ENCODE measurements at places on chromosomes 12 and 14. TPM values are rescaled to one million over a fixed set of nuclear protein-coding genes. Genes with fewer than 3 reads are reported as not detected.
A peak's percentile ranks its signal among the peaks of the same experiment; 100 is the strongest.

DNA sequence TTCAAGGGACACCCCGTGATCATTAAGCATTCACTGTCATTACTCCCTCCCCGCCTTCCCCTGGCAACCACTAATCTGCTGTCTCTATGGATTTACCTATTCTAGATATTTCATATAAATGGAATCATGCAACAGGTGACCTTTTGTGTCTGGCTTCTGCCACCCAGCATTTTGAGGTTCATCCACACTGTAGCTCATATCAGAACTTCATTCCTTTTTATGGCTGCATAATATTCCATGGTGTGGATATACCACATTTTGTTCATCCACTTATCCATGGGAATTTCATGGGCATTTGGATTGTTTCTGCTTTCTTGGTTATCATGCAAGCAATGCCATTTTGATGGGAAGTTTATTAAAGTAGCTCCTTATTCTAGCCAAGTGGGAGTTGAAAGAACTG is 184.2 kb upstream of the VASH1 start:
- DNase-seq = no peak

DNA sequence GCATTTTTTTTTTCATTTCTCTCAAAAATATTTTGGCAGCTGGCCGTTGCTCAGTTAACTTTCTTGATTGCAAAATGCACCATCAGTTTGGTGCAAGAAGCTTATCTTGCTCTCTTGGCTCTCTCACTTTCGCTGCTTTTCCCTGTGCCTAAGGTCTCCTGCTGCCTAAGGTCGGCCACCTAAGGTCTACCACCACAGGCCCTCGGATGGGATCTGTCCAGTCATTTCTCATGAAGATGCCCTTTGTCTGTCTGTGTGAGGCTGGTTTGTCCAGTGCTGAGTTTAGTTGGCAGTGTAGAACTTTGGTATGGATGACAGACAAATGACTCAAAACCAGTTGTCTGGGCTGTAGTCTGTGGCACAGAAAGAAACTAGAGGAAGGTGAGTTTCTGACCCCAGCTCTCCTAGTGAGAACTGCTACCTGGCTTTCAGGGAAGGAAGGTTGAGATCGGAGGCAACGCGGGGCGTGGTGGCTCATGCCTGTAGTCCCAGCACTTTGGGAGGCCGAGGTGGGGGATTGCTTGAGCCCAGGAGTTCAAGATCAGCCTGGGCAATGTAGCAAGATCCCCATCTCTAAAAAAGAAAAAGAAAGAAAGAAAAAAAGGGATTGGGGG is 2.6 kb downstream of the MLXIP start:
- peak; percentile 41 for DNase-seq

DNA sequence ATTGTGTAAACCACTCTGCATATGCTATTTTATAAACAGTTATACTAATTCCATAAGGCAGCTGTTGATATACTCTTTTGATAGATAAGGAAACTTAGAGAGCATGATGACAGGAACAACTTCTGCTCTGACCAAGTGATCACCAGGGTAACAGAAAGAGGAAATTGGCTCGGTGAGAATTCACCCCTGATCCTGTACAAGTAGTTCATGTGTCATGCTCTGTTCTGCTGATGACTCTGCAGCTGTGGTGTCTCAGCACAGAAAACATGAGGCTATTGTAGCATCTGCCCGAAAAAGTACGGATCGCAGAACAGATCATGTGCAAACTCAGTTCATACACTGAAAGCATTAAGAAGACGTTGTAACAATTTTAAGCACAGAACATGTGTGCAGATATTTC is 345.0 kb downstream of the LRIG3 start:
- DNase-seq = peak; percentile 4

GRCh38 chr14:94614802-94615201 is 2.6 kb downstream of the SERPINA3 start:
- no peak for DNase-seq

- DNase-seq = no peak
Measured at GRCh38 chr14:95157048-95157326, 342 bp downstream of the DICER1 start.

The SLC5A8 gene
- total RNA-seq = under 0.01 TPM

The STYK1 gene
- 3.2 TPM for total RNA-seq

DNA sequence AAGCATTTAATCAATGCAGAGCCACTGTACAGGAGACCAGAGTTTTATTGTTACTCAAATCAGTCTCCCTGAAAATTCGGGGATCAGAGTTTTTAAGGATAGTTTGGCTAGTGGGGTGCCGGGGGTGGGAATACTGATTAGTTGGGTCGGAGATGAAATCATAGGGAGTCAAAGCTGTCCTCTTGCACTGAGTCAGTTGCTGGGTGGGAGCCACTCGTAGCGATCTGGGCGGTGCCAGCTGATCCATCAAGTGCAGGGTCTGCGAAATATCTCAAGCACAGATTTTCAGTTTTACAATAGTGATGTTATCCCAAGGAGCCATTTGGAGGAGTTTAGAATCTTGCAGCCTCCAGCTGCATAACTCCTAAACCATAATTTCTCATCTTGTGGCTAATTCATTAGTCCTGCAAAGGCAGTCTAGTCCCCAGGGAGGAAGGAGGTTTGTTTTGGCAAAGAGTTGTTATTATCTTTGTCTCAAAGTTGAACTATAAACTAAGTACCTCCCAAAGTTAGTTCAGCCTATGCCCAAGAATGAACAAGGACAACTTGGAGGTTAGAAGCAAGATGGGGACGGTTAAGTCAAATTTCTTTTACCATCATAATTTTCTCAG is 169.4 kb upstream of the PLEKHG7 start:
- no peak for DNase-seq

DNA sequence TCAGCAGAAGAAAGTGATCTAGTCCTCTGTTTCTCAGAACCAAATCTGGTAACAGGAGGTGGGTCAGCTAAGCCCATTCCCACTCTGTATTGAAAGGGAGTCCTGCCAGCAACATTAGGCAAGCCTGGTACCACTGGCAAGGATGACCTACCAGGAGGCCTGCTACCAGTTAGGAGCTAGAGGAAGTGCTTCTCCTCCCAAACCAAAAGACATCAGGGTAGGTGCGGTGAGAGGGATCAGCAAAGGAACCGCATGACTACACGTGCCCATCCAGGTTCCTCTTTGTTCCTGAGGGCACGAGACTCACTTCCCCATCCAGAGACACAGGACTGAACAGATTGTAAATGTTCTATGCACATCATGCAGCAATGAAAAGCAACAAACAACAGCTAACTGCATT is 2.8 kb downstream of the KLRC4 start:
- no peak for DNase-seq

GRCh38 chr14:57797160-57797559 is 68.7 kb downstream of the SLC35F4 start:
- DNase-seq = no peak

DNA sequence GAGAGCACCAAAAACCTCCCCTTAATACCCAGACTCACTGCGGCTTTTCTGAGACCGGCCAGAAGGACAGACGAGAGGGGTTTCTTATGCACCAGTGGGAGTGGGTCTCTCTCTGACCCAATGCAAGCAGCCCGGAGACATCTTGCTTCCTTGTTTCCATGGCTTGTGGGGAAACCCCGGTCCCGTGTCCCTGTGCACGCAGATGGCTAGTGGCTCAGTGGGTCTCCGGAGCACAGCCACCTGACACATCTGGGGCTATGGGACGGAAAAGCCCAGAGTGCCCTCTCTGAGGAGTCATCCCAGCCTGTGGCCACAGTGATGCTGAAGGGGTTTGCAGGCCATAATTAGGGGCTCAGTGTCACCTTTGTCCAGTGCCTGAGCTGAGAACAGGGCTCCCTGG is 197.6 kb downstream of the PHETA1 start:
- no peak for DNase-seq

DNA sequence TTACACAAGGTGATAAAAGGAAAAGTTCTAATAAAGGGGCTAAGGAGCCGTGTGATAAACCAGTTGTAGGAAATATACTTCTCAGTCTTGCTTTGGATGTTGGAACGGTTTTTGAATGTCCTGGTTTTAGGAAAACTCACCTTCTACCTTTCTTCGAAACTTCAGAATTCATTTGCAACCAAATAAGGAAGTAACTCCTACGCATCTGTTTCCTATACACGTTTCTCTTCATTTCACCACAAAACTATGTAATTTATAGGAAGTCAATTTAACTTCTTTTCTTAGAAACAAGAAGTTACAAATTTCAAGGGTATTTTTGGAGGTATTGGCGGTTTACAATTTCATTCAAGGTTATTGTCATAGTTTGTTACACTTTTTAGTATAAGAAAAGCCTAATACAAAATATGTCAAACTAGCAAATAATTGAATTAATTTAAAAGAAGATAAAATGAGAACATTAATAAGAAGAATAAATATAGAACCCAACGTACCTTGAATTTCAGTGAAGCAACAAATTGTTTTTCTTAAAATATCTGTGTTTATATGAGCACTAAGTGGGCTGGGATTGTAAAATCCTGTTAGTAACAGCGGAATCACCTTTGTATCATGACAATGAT is 33.2 kb upstream of the CD69 start:
- DNase-seq = no peak

The GYS2 gene
- not detected for total RNA-seq

GRCh38 chr12:59787610-59788009 is 191.8 kb downstream of the SLC16A7 start:
- DNase-seq = no peak

GRCh38 chr14:55102141-55102621 is 26.9 kb upstream of the LGALS3 start:
- peak; percentile 95 for DNase-seq

The FAM181A gene
- total RNA-seq = not detected

GRCh38 chr14:45120096-45120495 is 14.2 kb downstream of the FKBP3 start:
- DNase-seq = no peak

The MTRFR gene
- total RNA-seq = 9.4 TPM

The DCD gene
- total RNA-seq = not detected

DNA sequence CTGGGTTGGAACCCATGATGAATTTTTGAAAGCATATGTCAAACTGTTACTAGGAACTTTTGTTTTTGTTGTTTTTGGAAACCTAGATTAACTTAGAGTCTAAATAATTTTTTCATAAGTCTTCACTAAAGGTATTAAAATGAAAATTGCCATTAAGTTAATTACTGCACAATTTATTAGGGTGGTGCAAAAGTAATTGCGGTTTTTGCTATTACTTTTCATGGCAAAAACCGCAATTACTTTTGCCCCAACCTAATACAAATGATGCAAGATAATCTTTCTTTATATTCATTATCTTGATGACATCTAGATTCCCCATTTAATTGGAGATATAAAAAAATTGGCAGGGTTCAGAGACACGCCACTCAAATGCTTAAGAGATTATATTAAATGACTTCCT is 145.0 kb upstream of the PKP2 start:
- no peak for DNase-seq

GRCh38 chr14:100434033-100434601 is 111.0 kb downstream of the SLC25A47 start:
- DNase-seq = no peak
